ENCODE measurements at places on chromosomes 5 and 9. TPM values are rescaled to one million over a fixed set of nuclear protein-coding genes. Genes with fewer than 3 reads are reported as not detected.
A peak's percentile ranks its signal among the peaks of the same experiment; 100 is the strongest.

Gene IL5
- total RNA-seq, result not detected

Gene GDNF
- total RNA-seq, result 1.4 TPM

Gene LRRC19
- total RNA-seq, result not detected

Gene SUSD3
- not detected for total RNA-seq

Gene ST8SIA4
- total RNA-seq, result not detected

Gene MIER3
- total RNA-seq, result 7.9 TPM

Gene PIP5KL1
- total RNA-seq, result 0.73 TPM

Gene IL33
- total RNA-seq, result not detected

Gene ZDHHC11
- 5.3 TPM for total RNA-seq

GRCh38 chr9:121285835-121286687 is 18.1 kb downstream of the GSN start:
- peak; percentile 80 for DNase-seq

DNA sequence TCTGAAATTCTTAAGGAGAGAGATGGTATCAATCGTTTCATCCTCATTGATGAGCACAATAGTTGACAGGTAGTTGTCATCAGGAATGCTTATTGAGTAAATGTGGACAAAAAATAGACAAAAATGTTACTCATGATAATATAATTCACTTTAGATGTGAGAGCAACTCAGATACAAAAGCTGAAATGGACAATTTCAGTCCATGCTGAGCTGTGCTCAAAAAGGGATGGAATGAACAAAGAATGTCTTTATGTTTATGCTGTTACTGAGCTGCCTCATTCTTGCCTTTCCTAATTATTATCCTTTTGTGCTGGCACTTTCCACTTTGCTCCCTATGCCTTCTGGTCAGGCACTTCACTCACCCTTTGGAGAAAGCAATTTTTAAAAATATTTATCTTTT is 49.5 kb downstream of the JAKMIP2 start:
- DNase-seq, result no peak

GRCh38 chr9:129860653-129861446 is 25.6 kb downstream of the USP20 start:
- DNase-seq, result no peak

- DNase-seq, result no peak
Measured at GRCh38 chr5:42970636-42971559, 69.2 kb downstream of the ANXA2R start.

DNA sequence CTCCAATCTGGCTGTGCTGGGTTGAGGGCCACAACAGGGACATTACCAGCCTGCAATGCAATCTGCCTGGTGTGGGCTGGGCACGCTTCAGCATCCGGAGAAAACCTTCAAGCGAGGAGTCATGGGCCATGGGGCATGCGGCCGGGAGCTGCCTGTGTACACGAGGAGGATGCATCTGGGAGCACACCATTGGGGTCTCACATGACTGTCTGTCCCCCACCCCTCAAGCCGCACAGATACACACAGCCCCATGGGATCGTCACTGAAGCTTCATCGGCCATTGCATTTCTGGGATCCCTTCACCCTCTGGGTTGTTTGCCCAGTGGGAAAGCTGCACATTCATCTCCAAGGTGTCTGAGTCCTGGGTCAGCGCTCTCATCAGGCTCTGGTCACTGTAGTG is 9.9 kb downstream of the LCN1 start:
- DNase-seq, result no peak

DNA sequence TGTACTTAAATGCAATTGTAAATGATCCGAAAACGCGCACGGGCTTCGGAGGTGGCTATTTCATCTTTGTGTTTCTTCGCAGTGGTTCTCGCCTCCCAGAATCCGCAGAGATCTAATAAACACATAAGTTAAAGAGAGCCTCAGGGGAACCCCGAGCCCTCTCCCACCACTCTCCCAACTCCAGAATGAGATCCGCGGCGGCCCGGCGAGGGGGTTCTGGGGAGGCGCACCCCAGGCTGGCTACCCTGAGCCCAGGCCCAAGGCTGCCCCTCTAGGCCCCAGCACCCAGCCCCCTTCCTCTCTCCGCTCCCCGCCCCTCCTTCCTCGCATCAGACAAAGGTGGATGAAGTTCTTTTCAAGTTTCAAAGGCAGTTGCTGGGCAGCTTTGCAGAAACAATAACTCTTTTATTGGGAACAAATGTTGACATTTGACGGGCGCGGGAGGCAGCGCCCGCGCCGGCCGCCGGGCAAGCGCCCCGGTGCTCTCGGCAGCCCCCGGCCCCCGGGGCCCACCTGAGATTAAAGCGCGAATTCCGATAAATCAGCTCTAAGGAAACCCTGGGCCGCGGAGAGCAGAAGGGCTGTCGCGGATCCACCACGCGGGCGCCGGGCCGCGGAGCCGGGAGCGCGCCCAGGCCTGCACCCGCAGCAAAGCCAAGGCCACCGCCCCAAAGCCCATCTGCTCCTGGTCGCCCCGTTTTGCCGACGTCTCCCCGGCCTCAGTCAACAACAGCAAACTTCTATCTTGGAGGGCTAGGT is 8.4 kb downstream of the IRX2 start:
- no peak for DNase-seq

GRCh38 chr5:161421067-161421466 is 125.5 kb downstream of the GABRB2 start:
- DNase-seq, result no peak

DNA sequence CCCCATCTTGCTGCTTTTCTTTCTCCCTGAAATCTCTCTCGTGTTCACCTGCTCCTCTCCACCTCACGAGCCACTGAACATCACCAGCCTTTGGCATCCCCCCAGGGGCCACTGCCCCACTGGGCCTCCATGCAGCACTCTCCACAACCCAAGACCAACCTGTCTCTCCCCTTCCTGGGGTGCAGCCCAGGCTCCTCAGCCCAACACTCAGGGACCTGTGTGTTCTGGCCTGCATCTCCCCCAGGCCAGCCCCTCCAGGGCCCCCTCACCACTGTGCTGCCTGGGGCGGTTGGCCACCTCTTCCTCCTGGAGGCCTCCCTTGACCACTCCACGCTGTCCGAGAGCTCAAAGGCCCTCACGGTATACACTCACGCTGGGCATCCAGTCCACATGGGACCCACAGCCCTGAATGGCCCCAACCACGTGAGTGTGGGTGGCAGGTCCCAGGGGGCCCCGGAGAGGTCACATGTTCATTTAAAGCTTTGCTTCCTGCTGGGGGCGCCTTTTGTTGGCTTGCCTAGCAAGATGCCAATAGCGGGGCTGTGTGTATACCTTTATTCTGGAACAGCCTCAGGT is 453 bp upstream of the DOK3 start:
- no peak for DNase-seq

- no peak for DNase-seq
Measured at GRCh38 chr5:112348387-112348786, 70.7 kb downstream of the EPB41L4A start.

DNA sequence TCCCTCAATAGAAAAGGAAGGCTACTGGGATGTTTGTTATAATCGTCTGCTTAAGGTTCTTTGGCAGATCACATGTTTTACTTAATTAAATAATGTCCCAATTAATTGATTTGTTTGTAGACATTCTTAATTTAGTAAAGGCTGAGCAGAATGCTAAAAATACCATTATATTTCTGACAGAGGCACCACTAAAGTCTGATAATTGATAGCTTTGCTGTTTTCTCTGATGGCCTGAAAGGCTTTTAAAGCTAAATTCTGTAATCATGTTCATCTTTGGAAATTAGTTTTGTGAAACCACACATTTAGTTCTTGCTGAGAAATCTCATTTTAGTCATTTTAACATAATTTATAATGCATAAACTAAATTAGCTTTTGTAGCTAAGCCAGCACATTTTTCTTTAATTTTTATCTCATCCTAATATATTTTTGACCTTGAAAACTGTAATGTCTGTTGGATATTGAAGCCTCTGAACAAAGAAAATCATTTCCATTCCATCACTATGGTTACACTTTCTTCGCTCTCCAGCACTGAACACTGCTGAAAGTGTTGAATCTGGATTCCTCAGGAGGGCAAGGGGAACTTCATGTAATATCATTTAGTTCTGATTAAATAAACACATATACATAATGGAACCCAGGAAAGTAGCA is 329.4 kb downstream of the ELAVL2 start:
- DNase-seq, result no peak

- no peak for DNase-seq
Measured at GRCh38 chr9:93093127-93093876, 2.7 kb upstream of the CARD19 start.

DNA sequence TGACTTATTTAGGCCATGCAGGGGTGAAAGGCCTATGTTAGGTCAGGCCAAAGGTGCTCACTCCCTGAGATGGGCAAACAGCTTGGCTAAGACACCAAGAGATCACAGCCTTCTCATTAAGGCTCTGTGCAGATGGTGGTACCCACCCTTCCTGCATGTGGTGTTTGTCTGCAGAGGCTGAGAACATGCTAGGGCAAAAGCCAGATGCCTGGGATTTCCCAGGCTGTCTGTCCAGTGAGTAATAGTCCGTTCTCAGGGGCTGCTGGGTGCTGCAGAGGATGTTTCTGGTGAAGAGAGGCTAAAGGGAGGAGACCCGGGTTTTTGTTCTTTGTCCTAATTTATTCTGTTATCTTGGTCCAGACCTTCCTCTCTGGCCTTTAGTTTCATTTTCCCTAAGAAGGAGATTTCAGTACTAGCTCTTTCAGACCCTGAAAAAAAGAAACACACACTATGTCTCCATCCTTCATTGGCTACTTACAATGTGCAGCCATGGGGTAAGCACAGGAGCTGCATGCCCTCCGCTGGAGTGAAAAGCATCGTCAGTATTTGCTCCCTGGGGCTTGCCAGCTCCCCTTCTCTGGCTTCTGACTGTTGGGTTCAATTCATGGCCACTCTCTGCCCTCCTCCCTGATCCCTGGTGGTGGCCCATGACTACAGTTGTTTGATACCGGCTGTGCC is 23.4 kb upstream of the GLRA1 start:
- DNase-seq, result peak; percentile 50

- DNase-seq, result no peak
Measured at GRCh38 chr5:13956471-13956870, 12.0 kb upstream of the DNAH5 start.

DNA sequence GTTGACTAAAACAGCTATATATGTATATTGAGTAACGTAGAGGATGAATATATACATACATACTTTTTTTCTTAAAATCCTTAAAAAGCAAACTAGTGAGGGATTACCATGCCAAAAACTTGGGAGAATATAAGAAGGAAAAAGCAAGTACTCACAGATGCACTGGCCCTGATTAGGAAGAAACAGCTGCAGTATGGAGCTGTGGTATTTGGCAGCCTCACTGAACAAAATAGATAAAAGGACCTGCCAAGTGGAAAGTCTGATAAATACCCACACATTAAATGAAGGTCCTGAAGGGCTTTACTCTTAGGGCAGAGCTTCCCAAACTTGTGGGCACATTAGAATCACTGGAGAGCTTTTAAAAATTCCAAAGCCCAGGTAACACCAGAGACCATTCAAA is 80.6 kb downstream of the FEM1C start:
- no peak for DNase-seq

DNA sequence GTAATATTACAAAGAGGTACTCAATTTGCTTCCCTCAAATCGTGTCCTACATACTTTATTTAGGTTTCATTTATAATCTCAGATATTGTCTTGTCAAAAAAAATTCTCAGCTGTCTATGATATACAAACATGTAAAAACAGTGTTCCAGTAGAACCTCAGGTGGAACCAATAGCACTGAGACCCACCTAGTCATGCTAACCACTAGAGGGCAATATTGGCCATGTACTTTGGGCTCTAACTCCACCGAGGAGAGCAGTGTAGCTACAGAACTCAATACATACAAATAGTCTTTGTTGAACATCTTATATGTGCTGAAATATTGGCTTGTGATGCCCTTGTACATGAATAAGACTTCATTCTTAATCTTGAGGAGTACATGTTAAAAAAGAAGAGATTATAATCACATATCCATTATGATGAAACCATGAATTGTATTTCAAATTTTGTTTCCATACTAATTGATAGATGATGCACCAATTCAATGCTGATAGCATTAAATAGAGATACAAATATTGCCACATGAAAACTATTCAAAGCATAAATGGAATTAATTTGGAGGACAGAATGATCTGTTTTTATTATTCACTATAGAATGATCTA is 71.2 kb upstream of the CNTLN start:
- DNase-seq, result peak; percentile 31

DNA sequence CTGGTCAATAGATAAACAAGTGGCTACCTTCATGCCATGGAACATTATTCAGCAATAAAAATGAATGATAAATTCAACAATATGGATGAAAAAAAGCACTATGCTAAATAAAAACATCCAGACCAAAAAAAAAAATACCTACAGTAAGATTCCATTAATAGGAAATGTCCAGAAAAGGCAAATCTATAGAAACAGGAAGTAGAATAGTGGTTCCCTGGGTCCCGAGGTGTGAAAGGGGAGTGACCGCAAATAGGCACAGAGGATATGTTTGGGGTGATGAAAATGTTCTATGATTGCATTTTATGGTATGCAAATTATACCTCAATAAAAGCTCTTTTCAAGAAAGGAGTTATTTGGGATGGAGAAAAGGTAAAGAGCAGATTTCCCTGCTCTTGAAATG is 3.6 kb upstream of the GPR151 start:
- no peak for DNase-seq

- no peak for DNase-seq
Measured at GRCh38 chr5:169503886-169504285, 79.7 kb upstream of the SPDL1 start.

DNA sequence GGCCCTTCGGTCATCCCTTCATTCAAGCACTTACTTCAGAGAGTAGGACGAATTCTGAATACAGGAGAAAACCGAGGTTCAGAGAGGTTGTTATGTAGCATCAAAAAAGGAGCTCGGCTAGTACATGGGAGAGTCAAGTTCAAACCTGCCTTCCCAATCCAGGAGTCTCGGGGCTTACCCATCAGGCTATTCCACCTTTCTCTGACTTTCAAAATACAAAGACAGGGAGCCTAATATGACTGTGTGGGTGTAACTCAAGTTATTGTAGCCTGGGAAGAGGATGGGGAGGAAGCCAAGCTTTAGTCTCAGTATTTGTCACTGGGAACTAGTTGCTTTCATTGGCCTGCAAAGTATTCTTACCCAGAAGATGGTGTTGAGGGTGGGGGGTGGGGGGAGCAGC is 274.8 kb upstream of the PANK3 start:
- no peak for DNase-seq

DNA sequence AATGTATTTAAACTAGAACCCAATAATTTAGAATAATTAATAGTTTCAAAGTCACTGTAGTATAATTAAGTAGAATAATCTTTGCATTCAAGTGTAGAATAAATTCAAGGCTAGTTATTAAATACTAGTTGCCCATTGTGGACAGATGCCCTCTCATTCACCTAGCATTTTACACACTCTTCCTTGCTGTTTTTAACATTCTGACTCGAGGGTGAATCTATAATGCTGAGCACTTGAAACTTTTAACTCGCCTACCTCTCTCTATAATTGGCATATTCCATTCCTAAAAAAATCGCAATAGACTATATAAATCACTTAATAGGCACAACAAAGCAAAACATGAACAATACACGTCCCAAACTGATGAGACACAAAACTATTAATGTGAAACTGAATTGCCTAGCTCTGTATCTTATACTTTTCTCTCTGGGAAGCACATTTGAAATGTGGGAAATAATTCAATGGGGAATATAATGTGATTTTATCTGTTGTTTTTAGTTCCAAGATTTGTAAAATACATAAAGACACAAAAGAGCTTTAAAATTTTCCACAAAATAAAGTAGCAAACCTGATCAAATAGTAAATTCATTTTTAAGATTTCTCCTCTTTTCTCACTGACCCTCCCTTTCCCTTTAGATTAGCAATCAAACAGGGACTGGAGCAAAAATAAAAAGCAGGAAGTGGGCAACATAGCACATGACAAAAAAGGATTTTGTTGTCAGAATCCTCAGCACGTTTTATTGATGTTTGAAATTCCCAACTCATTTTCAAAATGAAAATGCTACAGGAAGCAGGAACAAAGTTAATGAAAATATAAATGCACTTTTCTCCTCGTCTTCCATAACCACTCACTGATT is 295.6 kb downstream of the PDE4D start:
- DNase-seq, result peak; percentile 42
